ENCODE measurements at places on chromosomes 3 and 15. TPM values are rescaled to one million over a fixed set of nuclear protein-coding genes. Genes with fewer than 3 reads are reported as not detected.

GRCh38 chr3:188262913-188263683, 109.1 kb downstream of the LPP start:
- DNase-seq: peak; percentile 95
- H3K4me1 ChIP-seq: peaks cover 38% of the 10 kb centered on the region
- no peak overlapping the region for H3K4me3 ChIP-seq
- no peaks in the 10 kb centered on the region for H3K36me3 ChIP-seq

DNA sequence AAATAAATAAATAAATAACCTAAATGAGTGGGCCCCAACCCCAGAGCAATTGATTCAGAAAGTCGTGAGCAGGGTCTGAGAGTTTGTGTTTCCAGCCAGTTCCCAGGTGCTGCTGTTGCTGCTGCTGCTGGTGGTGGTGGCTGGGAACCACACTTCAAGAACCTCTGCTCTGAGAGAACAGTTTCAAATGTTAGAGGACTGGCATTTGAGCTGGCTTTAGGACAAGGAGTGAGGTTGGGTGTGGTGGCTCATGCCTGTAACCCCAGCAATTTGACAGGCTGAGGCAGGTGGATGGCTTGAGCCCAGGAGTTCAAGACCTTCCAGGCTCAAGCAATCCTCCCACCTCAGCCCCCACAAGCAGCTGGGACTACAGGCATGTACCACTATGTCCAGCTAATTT, 123.1 kb upstream of the UBE2E1 start:
- DNase-seq: no peak
- no peaks in the 10 kb centered on the region for H3K27me3 ChIP-seq
- H3K4me1 ChIP-seq: peaks cover 12% of the 10 kb centered on the region
- H3K4me3 ChIP-seq: no peak overlapping the region
- H3K36me3 ChIP-seq: no peaks in the 10 kb centered on the region

The DNAH12 gene
- under 0.01 TPM for total RNA-seq

The CLDN18 gene
- not detected for total RNA-seq

- no peak for DNase-seq
- no peaks in the 10 kb centered on the region for H3K36me3 ChIP-seq
- no peak overlapping the region for H3K4me3 ChIP-seq
- H3K4me1 ChIP-seq: no peaks in the 10 kb centered on the region
Measured at GRCh38 chr3:133463347-133463860, 63.5 kb downstream of the BFSP2 start.

GRCh38 chr15:71118345-71118744, 3.1 kb downstream of the THSD4 start:
- no peak for DNase-seq
- H3K4me1 ChIP-seq: no peaks in the 10 kb centered on the region
- H3K4me3 ChIP-seq: no peak overlapping the region
- peaks cover 2% of the 10 kb centered on the region for H3K36me3 ChIP-seq

GRCh38 chr3:195768831-195769303, 42.9 kb downstream of the MUC4 start:
- H3K27ac ChIP-seq: no peak overlapping the region
- no peaks in the 10 kb centered on the region for H3K27me3 ChIP-seq
- no peaks in the 10 kb centered on the region for H3K4me1 ChIP-seq
- H3K36me3 ChIP-seq: no peaks in the 10 kb centered on the region
- DNase-seq: no peak

DNA sequence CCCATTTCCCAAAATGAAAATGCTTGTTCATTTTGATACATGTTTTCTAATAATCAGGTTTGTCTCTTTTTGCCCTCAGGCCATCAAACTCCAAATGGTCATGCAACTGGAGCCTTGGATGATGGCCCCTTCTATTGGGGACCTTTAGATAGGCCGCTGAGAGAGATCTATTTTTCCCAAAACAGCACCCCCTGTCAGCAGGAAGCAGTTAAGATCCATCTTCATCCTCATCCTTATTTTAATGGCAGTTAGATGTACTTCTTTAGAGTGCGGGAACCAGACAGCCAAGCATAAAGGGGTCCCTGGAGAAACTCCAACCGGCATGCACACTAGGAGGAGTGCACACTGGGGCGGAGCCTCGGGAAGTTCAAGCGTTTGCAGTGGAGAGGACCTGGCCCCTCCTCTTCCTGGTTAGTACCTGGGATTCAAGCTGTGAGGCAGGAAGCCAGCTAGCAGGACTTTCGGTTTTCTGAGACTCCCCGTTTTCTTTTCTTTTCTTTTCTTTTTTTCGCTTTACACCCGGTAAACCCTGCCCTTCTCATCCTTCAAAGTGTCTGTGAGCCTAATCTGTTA, 31.9 kb upstream of the STRIT1 start:
- H3K27me3 ChIP-seq: no peaks in the 10 kb centered on the region
- no peaks in the 10 kb centered on the region for H3K36me3 ChIP-seq
- H3K27ac ChIP-seq: no peak overlapping the region
- H3K4me3 ChIP-seq: no peak overlapping the region
- H3K4me1 ChIP-seq: no peaks in the 10 kb centered on the region

The CFAP91 gene
- total RNA-seq: 0.77 TPM

The GPR62 gene
- total RNA-seq: under 0.01 TPM

Data from fibroblast of lung (primary cell).